Neural progenitor cell (in vitro differentiated cells): ENCODE measurements at places on chromosomes 1 and 21. TPM values are rescaled to one million over a fixed set of nuclear protein-coding genes. Genes with fewer than 3 reads are reported as not detected.

GRCh38 chr21:44739316-44739715 lies 27.9 kb upstream of the TSPEAR start:
- no peaks in the 10 kb centered on the region for H3K36me3 ChIP-seq
- H3K27ac ChIP-seq: no peak overlapping the region
- no peaks in the 10 kb centered on the region for H3K27me3 ChIP-seq
- no peak for DNase-seq
- no peak overlapping the region for H3K4me3 ChIP-seq

GRCh38 chr1:46086576-46086975 lies 45.9 kb downstream of the PIK3R3 start:
- H3K4me3 ChIP-seq: no peak overlapping the region
- peaks cover 7% of the 10 kb centered on the region for H3K36me3 ChIP-seq
- no peaks in the 10 kb centered on the region for H3K27me3 ChIP-seq
- H3K27ac ChIP-seq: peak overlapping the region; percentile 70

DNA sequence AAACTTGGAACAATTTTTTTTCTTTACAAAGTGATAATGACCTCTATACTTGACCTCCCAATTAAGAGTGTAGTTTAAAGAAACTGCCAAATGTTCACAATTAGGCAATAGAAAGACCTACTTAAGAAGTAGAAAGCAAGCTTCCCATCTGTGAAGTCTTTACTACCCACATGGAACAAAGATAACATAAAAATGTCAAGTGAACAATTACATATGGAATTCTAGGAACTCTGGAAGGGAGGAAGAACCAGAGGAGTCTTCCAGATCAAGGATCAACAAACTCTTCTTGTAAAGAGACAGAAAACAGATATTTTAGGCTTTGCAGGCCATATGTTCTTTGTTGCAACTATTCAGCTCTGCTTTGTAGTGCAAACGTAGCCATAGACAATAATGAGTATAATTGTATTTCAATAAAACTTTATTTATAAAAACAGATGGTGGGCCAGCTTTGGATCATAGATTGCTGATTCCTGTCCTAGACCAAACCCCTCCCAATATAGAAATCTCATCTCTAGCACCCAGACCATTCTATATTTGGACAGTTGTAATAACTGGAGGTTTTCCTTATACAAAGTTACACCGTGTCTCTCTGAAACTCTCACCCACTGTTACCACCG lies 68.4 kb upstream of the MAGI3 start:
- no peaks in the 10 kb centered on the region for H3K36me3 ChIP-seq
- no peak overlapping the region for H3K27ac ChIP-seq
- H3K4me1 ChIP-seq: no peaks in the 10 kb centered on the region

DNA sequence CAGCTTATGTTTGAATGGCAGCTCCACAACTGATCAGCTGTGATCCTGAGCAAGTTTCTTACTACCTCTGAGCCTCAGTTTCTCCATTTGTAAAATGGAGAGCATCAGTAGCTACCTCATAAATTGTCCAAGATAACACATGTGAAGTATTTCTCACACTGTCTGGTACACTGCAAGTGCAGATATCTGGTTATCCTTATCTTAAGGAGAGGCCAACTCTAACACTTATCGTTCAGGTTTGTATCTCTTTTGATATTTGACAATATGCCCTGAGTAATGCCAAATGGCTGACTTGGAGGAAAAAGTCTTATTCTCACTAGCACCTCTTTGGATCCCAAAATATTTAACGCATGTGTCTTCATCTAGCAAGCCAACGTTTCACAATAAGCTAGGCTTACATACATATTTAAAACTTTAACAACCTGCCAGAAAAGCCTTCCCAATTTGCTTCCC lies 2.7 kb downstream of the CSRP1 start:
- peaks cover 43% of the 10 kb centered on the region for H3K4me1 ChIP-seq
- H3K27ac ChIP-seq: no peak overlapping the region
- no peak for DNase-seq

DNA sequence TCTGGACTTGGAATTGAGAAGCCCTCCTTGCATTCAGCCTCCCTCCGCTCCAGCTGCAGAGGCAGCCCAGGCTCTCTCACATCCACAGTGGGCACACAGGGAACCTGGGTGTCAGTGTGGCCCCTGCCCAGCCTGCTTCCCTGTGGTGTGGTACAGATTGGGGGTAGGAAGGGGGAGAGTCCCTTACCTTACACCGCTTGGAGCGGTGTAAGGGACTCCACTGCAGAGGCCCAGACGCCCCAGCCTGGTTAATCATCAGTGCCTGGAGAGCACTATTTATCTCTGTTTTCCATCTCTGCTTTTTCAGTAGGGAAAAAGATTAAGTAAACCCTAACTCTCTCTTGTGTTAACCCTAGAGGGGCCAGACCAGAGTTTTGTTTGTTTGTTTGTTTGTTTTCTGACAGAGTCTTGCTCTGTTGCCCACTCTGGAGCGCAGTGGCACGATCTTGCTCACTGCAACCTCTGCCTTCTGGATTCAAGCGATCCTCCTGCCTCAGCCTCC lies 803 bp upstream of the RHBG start:
- H3K4me3 ChIP-seq: no peak overlapping the region
- no peaks in the 10 kb centered on the region for H3K36me3 ChIP-seq
- no peak overlapping the region for H3K27ac ChIP-seq
- peaks cover 71% of the 10 kb centered on the region for H3K27me3 ChIP-seq

Gene LCE1F
- total RNA-seq: not detected in 2 replicates
